ENCODE measurements at places on chromosomes 1 and 21.

DNA sequence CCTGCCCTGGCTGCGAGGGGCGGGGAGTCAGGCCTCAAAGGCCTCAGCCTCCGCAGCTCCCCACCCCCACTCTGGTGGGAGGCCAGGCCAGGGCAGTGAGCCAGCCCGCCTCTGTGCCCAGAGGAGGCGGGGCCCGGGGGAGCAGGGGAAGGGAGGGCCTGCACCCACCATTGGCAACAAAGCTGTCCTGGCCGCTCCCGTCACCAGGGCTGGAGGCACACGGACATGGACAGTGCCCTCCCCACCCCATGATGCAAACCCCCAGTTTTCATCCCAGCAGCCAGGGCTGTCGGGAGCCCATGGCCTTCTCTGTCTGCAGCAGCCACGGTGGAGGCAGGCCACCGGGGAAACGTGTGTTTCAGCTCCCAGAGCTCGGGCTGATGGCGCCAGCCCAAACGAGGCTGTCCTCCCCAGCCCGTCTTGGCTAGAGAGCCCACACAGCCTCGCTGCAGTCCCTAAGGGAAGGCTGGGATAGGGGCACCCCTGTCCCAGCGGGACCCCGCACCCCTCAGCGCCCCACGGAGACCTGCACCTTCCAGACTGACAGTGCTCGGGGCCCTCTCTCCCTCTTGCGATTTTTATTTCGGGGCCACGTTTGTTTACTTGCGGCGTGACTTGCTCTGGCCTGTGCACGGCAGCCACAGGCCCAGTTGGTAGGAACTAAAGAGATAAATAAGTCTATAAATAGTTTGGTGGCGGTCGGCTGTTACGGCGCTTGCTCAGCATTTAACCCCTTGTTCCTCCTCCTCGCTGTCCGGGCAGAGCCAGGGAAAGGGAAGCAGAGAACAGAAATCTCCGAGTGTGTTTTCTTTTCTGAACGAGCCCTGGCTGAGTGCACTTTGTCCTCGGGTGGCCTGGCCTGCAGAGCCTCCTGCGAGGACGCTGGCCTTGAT, 101.8 kb downstream of the PRDM16 start:
- DNase-seq = no peak

DNA sequence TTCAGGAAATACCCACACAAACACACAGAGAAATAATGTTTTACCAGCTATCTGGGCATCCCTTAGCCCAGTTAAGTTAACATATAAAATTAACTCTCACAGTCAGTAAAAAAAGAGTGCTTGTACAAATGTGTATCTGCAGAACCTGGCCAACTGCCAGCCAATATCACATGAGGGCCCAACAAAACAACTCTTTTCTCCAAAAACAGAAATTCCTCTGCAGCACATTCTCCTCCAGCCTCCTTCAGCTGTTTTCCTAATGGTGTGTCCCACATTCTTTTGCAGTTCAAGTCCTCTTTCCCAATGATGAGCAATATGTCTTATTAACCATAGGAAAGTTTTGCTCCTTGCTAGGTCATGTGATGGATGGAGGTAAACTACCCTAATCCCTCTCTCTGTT, 75.5 kb downstream of the LRRC7 start:
- DNase-seq = no peak

DNA sequence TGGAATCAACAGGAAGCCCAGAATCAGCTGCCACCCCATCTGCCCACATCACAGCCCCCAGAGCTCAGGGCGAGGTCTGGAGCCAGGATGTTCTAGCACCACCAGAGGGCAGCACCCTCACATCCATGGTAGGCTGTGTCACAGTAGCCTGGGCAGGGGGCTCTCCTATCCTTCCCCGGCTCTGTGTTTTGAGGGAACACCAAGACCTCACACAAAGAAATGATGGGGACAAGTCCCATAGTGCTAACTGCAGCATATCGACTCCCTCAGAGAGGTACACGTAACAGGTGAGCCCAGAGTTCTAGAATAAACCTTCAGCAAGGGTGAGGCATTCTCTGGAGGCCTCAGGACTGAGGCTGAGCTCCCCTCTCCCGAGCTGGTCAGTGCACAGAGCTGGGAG, 2.3 kb upstream of the KCNC4 start:
- DNase-seq = no peak

DNA sequence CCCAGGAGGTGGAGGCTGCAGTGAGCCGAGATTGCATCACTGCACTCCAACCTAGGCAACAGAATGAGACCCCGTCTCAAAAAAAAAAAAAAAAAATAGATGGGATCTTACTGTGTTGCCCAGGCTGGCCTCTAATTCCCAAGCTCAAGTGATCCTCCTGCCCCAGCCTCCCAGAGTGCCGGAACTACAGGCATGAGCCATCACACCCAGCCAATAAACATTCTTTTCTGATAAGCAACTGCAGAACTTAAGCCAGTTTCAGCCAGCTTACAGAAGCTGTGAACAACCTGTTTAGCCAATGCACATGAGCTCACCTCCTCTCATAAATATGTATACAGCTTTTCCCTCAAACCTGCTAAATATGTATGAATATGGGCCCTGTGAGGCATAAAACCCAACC, 3.1 kb upstream of the MIIP start:
- no peak for DNase-seq

DNA sequence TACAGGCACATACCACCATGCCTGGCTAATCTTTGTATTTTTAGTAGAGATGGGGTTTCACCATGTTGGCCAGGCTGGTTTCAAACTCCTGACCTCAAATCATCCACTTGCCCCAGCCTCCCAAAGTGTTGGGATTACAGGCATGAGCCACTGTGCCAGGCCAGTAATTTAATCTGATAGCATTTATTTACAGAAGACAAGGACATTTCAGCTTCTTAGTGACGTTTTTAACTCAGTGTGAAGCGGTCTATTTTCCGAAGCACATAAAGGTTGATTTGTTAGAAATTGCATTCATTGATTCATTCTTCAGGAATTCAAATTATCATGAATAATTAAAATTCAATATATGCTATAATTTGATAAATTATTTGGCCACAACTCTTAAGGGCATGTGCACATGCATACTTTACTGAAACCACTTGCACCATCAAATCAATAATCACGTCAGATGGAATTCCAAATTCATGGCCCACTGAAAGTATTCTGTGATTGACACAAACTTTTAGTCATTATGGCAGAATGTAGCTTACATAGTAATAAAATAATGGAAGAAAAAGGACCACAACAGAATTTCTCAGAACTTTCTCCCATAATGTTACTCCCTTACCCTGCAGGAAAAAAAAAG, 339.5 kb downstream of the VAV3 start:
- DNase-seq = no peak

DNA sequence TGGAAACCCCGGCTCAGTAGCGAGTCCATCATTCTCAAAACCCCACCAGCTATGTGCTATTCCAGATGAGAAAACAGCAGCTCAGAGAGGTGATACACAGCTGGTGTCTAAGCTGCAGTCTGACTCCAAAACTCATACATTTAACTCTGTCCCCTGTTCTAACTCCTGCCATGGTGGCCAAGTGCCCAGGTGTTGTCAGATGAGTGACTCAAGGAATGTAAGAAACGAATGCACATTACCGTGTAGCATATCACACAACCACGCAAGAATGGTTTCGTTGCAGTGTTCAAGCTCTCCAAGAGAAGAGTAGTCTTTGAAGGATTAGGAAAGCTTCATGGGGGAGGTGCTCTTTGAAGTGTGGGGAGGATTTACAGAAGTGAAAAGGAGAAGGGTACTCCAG, 4.7 kb upstream of the XKR8 start:
- no peak for DNase-seq

DNA sequence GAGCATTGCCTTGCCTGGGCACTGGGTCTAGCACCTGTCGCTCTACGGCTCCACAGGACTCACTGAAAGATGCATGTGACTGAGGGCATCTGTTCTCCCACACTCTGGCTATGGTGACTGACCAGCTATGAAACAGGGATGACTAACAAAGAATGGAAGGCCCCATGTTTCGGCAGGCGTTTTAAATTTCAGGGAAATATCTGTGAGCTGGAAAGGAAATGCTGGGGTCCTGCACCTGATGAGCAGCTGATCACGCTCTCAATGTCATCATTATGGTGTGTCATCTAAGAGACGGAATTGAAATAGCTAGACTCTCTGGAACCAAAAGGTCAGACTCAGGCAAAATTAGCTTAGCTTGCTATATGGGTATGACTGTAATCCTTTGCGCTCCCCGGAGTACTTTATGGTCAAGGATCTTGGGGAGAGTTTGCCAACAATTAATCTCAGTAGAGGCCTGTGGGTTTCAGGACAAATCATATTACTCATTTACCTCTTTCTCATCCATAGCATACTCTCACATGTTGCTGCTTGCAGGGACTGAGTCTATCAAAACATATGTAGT, 24.5 kb upstream of the PALMD start:
- no peak for DNase-seq

DNA sequence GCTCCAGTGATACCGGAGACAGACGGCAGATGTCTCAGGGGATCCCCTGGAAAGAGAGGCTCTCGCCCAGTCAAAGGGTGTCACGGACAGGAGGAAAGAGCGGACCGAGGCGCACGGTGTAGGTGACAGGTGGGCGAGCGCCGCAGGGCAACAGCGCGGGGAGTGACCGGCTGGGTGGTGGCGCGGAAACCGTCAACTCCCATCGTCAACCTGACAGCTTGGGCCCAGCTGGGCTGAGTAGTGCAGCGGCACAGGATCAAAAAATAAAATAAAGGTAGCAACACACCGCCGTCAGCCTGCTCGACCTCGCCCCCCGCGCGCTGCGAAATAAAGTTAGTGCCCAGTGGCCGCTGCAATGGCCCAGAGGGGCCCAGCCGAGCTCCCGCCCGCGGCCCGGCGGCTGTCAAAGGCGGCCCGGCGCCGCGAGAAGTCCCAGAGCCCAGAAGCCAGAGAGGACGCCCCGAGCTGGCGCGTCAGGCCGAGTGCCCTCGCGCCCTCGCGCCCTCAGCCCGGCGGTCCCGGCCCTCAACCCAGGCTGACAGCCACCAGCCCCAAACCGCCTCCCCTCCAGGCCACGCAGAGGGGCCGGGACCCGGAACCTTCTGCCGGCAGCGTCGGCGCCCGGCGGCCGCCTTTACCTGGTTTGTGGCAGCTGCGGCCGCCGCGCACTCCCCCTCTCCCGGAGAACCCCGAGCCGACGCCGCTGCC, at the start of gene LYST:
LYST (minus strand) TSS at position 702 of the 708 bp plus-strand sequence. CDS start 36,489 bp downstream, outside the sequence.
- no peak for DNase-seq

- no peak for DNase-seq
These were observed 22.1 kb downstream of the TMEM63A start for GRCh38 chr1:225860107-225860506.

DNA sequence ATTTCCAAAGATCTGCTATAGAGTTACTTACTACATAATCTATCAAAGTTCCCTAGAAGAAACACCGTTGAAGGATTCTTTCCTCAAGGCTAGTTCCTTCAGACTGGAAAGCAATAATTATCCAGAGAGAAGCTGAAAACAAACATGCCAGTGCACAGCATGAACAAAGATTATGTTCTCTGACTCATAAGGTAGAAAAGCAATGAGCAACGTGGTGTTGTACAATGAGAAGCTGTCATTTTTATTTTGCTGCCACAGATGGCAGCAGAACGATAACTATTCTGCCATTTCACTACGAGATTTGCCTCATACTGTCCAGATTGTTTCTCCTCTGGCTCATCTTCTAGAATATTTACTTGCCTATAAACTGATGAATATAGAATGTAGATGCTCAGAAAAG, 10.7 kb downstream of the EXTL2 start:
- DNase-seq = peak; percentile 45

- DNase-seq = no peak
These were observed 76.0 kb downstream of the STUM start for GRCh38 chr1:226624526-226624925.

GRCh38 chr21:25126564-25126963, 480.7 kb downstream of the MRPL39 start:
- no peak for DNase-seq

DNA sequence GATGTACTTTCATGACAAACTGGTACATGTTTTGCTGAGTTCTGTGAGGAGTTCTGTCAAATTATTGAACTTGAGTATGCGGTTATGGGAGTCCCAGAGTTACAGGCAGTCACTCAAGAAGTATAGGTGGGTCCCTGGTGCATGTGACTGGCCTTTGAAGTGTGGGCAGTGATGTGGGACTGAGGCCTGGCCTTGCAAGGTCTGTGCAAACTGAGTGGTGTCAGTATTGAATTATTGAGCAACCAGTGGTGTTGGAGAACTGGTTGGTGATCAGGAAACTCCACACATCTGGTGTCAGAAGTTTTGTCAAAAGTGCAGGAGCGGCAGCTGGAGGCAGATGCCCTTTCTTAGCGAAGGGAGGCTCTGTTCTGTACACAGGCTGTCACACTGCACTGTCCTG, 5.2 kb downstream of the ZNF678 start:
- DNase-seq = no peak

GRCh38 chr1:153922076-153922971, 448 bp downstream of the GATAD2B start:
- no peak for DNase-seq

DNA sequence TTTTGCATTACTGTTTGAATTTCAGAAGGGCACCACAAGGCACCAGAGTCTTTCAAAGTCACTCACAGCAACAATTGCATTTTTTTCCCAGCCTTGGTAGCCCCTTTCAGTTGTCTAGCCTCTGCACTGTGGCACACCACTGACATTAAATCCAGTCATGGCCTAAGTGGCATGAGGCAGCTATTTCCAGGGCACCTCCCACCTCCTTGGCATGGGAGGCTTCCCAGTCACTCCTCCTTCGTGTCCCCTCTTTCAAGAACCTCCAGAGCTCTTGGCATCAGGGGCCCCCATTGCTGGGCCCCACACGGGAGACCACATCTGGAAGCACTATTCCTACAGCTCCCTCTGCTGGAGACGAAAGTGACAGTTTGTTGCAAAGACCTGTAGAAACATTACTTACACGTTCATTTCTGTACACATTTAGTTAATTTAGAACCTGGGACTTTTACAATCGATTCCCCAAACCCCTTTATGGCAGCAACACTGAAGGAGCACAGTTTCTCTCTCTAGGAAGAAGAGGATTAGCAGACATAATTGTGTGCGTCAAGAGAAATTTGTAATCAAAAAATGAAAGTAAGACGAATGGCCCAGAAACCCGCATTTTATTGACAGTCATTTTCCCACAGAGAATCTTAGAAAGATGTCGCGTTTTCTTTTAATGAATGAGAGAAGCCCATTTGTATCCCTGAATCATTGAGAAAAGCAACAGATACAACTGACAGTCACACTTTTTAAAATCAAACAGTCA, 5.7 kb upstream of the CHD5 start:
- no peak for DNase-seq

DNA sequence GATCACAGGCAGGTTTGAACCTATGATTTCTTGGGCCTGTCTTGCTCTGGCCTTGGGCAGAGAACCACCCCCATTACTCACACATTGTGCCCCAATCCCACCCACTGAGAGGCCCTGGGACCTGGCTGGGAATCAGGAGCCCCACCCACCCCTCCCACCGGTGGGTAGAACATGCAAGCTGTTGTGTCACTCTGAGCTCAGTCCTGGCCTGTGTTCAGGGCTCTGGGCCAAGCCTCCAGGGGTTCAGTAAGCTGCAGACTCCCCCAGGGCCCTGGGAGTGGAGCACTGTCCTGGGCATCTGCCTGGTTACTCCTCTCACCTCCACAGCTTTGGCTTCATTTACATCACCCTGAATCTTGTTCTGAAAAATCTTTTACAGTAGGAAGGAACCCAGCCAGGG, 270.5 kb downstream of the RRAGC start:
- no peak for DNase-seq
